ENCODE measurements at places on chromosomes 4 and X.

DNA sequence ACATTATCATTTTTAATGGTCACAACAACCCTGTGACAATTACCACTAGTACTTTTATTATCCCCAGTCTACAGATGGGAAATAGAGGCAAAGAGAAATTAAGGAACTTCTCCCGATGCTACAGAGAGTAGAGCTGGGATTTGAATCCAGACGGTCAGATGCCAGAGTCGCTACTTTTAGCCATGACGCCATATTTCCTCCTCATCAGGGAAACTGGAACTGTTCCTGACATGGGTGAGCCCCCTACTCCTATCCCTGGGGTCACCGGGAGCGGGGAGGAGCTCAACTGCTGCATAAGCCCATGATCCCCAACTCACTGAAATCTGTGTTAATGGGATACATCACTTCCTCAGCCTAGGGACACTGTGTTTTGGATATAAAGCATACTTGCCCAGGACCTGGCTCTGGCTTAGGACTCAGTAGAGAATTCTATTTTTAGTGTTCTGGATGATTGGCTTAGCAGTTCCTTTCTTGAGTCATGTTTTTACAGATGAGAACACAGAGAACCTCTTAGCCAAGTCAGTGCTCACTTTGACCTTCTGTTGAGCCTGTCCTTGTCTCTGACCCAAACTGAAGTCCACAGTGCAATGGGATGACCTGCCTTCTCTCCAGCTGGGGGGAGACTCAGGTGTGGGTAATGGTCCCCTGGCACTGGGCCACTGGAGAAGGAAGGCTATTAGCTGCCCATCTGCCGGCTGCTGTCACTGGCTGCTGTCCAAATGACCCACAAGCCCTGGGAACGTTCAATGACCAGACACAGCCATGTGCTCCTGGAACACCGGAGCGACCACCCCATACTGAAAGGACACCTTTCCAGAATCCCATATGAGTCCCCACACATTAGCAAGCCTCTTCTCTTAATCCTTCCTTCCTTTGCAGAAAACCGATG is 90.8 kb upstream of the SHISA3 start:
- no peak for DNase-seq

DNA sequence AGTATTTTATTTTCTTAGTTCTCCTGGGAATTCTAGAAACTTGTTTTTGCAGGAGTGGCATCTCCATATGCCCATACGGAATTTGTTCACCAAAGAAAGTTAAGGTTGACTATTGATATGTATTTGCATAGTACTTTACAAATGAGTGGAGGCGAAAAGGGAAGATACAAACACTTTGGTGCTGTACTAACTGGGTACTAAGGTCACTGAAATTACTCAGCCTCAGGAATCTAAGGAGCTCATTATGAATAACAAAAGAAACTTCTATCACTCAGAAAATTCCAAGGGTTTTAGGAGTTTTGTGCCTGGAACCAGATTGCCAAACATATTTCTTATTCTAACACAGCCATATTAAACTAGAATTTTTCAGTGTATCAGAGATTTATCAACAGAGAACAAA is 27.4 kb upstream of the TMPRSS11B start:
- DNase-seq, result no peak

GRCh38 chrX:115988825-115989224 is 181.7 kb upstream of the AGTR2 start:
- DNase-seq, result peak; percentile 8

GRCh38 chr4:143586080-143586479 is 72.6 kb downstream of the SMARCA5 start:
- peak; percentile 63 for DNase-seq
